NCI-H2029 treated with DMSO at 0.1 percent for 48 hours (cell line): ENCODE measurements at places on chromosomes 3 and 15.

DNA sequence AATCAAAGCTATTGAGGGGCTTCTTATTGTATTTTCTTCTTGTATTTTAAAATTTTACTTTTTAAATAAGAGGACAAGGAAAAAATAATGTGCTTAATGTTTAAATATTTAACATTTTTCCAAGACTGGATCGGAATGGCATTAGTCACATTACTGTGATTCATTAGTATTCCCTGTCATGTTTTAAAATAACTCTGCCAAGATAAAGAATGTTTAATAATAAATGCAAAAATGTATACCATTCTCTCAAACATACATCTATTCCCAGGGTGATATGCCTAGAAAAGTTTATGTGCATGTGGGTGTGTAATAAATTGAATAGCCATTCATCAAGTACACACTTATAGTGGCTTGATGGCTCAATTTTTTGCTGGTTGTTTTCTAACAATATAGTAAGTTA is 936.1 kb downstream of the PLOD2 start:
- no peak for DNase-seq

DNA sequence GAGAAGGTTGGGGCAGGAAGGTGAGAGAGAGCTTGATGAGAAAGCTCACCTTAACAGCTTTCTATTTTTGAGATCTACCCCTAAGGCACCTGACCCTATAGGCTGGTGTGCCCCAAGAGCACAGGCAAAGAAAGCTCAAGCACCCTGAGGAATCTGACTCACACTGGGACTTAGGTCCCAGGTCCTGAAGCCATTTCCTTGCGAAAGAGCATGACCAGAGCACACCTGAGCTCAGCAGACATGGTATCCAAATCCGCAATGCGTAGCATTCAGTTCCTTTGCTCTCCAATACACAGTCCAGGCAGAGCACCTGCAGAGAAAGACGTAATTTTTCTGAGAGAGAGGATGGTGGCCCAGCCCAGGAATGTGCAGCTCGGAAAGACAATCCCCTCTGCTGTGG is 112.1 kb upstream of the LPP start:
- DNase-seq, result no peak

DNA sequence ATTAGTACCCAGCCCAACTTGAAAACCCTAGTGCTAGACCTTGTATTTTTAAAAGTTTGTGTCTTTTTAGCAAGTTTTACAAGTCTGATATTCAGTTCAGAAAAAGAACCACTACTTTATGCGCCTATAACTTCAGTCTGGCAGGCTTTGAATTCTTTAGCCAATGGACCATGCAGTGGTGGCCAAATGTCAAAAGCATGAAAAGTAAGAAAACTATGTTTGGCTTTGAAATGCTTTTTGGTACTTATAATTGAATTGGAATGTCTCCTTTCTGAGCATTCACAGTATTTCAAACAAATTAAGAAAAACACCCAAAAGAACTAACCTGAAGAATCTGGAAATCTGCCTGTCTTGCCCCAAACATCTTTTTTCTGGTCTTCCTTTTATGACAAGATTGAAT is 12.8 kb downstream of the WDR48 start:
- no peak for DNase-seq

- DNase-seq, result no peak
Measured at GRCh38 chr15:73796331-73796831, 43.2 kb upstream of the INSYN1 start.

DNA sequence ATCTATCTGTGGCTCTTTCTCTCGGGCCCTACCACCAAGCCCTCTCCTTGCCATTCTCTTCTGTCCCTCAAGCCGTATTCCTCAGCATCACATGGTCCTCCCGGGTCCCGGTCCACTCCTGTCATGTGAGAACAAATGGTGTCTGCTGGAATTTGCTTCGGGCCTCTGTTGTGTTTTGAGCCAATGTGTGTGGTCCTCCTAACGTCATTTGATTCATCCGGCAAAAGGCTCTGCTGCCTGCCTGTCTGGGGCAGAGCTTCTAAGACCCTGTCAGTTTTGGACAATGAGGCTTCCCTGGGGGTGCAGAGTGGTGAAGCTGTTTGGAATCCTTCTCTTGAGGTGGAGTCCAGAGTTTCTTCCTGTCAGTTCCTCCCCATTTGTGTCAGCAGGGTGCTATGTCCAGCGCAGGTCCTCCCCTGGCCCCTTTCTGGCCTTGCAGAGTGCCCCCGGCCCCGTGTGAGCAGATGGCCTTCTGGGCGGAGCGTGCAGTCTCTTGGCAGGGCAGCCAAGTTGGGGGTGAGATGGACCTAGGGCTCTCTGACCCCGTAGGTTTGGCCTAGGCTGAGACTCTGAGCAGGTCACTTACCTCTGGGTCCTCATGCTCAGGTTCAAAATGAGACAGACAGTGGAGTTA is 93.6 kb downstream of the APBA2 start:
- no peak for DNase-seq

- no peak for DNase-seq
Measured at GRCh38 chr3:15523660-15524417, 2.3 kb upstream of the COLQ start.

GRCh38 chr3:79285380-79285779 is 482.4 kb downstream of the ROBO1 start:
- DNase-seq, result no peak

DNA sequence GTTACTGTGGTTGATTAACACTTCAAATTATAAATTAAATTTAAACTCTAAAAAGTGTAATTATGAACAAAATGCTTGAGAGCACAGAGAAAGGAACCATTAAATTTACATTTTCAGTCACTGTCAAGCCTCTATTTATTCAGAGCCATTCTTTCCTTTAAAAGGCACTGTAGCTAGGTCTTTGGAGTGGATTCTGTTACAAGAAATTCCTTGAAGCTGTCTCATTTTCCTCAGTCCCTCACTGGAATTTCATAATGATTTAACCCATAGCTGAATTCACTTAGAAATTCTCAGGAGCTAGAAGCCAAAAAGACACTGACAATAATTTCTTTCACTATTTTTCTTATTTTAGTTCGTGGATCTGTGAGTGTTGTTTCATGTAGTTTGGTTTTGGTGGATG is 81.2 kb upstream of the TCF12 start:
- no peak for DNase-seq

DNA sequence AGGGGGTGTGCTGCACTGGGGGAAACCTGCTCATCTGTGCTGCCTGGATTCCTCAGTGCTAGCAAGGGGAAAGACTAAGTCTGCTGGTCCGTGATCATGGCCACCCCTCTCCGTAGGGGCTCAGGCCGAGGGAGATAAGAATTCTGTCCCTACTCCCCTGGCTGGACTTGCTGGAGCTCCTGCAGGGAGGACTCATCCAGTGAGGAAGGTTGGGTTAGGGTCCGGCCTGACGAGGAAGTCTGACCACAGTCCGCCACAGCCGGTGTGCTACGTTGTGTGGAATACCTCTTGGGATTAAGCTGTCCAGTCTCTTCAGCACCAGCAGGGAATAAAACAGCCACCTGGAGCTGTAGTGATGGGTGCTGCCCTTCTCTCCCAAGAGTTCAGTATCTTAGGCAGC is 1309.1 kb upstream of the CADM2 start:
- no peak for DNase-seq

- DNase-seq, result no peak
Measured at GRCh38 chr3:8596321-8597218, 48.0 kb downstream of the SSUH2 start.

DNA sequence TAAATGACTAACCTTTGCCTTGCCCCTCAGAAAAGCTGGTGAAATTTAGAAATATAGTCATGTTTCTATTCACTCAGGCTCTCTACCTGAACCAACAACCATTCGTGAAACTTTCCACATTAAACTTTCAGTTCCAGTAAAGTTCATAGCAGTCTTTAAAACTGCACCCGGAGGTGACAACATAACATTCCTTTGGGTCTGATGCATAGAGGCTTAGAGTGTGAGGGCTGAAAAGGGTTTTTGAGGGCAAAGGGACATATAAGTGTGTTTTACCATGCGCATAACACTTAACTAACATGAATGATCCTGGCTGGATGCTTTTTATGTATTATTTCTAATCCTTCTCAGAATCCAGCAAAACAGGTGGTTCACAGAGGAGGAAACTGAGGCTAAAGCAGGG is 471.7 kb upstream of the MCTP2 start:
- no peak for DNase-seq
